ENCODE measurements at places on chromosomes 16 and 17.

DNA sequence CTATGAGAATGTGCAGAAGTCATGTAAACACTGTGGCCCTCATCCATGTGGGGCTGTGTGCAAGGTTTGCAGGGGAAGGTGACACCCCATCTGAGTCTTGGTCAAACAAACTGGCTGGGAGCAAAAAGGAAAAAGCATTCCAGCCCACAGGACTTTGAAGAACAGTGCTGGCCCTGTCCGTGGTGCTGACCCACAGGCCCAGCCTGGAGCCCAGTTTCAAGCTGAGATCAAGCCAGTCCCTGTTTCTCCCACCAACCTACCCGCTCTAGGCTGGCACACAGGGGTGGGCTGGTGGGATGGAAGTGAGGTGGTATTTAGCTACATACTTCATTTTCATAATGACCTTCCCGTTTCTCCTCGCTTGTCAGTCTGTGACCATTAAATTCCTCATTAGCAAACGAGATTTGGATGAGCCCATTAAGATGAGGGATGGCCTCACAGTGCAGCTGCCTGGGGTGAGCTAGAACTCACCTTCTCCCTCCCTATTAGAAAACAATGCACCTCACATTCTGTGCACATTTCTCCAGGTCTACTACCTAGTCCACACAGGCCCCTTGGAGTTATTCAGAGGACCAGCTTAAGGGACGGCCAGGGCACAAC lies 12.6 kb upstream of the RPL38 start:
- DNase-seq: no peak

DNA sequence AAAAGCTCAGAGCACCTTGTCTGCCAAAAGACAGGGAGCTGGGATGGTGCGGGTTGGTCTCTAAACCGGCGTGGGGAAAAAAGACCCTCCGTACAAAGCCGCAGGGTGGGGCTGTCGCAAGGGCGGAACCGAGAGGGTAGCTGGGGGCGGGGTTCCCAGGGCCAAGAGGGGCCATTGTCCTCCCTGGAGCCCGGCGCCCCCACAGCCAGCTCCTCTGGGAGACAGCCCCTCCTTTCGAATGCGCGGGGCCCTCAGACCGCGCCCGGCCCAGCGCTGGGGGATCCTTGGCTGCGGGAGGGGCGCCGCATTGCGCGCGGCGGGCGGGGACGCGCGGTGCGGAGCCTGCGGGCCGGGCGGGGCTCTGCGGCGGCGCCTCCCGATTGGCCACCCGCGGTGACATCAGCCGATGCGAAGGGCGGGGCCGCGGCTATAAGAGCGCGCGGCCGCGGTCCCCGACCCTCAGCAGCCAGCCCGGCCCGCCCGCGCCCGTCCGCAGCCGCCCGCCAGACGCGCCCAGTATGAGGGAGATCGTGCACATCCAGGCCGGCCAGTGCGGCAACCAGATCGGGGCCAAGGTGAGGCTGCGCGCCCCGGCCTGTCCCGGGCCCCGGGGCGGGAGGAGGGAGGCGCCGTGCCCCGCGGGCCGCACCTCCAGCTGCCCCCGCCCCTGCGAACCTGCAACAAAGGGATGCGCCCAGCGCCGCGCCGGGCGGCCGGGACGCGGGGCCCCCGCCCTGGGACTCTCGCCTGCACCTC lies at the start of gene TUBB3:
Gene TUBB3 (plus strand): TSS at position 459 of the 756 bp plus-strand sequence. CDS start 60 bp downstream, at position 519.
- peak; percentile 100 for DNase-seq

- DNase-seq: no peak
Measured at GRCh38 chr17:74860229-74860871, 665 bp upstream of the GRIN2C start.

- peak; percentile 98 for DNase-seq
Measured at GRCh38 chr17:47810200-47810821, 11.3 kb downstream of the OSBPL7 start.

DNA sequence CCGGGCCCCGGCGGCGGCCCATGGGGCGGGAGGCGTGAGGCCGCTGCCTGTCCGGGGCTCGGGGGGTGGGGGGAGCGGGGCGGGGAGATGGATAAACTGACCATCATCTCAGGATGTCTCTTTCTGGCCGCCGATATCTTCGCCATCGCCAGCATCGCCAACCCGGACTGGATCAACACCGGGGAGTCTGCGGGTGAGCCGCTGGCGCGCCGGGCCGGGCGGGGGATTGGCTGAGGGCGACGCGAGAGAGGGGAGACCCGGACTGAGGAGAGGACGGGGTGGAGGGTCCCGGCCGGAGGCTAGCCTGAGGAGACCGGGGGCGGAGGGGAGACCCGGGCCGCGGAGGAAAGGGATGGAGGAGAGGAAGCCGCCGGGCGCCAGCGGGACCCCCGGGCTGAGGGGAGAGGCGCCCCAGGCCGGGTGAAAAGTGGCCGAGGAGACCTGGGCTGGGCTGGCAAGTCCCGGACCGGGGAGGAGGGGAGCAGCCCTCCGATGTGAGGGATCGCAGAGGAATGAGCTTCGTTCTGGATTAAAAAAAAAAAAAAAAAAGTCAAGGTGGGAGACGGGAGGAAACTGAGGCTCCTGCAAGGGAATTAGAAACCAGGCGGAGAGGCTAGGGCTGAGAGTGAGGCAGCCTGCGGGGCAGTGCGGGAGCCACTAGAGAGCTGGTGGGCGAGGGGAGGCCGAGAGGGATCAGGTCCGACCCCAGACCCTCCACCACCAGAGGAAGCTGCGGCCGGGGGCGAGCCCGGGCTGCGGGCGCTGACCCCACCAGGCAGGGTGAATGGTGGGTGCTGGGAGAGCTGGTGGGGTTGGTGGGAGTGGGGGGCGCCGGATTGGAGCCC lies 526 bp downstream of the MOSMO start:
- DNase-seq: peak; percentile 89

DNA sequence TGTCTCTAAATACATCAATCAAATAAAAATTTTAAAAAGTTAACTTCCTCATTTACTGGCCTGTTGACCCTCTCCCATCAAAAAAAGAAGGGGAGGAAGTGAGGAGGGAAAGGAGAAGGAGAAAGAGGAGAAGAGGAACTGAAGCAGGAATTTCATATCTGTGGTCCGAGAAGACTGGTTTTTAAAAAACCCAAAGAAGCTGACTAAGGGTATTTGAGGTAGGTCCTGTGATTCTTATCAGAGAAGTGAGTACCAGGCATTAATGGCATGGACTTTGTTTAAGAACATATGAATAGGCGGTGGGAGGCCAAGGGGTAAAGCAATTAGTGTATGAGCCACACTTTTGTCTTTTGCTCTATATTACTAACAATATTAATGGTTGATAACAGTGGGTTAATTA lies 2.0 kb downstream of the SLC46A1 start:
- DNase-seq: no peak

DNA sequence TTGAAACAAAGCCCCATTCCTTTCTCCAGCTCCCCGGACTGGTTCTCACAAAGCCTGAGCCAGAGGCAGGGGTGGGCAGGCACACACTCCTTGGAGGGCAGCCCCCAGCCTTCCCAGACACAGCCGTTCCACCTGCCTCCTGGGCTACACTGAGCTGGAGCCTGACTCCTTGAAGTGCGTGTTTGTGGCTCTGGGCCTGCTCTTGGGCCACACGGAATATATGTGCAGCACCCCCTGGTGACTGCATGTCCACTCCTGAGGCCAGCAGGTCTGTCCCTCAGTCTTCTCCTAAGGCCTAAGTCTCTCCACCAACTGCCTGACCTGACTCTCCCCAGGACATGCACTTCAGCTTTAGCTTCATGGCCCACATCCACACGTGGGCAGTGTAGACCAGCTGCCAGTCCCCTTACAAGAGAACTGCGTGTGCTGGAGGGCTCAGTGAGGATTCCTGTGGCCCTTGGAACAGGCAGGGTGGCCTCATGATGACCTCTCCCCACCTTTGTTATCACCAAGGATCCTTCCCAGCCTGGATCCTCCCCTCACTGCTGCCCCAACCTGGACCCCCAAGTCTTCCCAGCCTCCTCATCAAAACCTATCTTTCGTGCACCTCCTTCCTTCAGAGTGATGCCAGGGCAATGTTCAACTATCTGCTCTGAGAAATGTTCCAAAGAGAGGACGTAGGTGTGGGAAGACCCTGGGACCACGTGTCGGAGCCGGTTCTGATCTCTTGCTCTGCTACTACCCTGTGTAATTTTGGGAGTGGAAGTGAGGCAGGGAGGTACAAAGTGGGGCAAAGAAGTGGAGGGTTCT lies 12.4 kb upstream of the SLC6A2 start:
- DNase-seq: peak; percentile 39

DNA sequence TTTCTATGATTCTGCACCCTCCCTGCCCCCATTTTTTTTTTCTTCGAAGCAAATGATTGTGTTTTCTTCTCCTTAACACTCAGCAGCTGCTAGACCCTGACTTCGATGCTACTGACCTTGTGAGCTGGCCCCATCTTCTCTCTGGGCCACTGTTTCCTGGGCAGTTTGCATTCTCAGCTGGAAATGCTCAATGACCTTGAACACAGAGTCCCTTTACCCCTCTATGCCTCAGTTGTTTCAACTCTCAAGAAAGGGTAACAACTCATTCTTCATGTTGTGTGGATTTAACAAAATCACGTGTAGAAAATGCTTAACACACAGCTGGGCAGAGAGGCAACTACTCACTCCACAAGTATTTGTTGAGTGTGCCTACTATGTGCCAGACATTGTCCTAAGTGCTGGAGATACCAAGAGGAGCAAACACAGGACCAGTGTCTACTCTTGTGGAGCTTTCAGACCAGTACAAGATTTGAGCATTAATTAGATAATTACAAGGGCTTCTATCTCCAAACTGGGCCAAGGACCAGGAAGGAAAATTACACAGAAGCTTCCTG lies 66.2 kb downstream of the IQCK start:
- no peak for DNase-seq

DNA sequence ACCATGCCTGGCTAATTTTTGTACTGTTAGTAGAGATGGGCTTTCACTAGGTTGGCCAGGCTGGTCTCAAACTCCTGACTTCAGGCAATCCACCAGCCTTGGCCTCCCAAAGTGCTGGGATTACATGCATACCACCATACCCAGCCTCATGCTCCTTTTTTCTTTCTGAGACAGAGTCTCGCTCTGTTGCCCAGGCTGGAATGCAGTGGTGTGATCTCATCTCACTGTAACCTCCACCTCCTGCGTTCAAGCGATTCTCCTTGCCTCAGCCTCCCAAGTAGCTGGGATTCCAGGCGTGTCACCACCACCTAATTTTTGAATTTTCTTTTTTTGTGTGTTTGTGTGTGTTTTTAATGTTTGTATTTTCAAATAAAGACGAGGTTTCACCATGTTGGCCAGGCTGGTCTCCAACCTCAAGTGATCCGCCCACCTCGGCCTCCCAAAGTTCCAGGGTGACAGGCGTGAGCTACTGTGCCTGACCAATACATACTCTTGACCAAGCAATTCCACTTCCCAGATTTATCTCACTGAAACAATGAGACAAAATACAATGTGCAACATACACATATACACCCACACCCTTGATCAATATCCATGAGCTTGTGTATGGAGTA lies 5.0 kb downstream of the GRB2 start:
- no peak for DNase-seq

GRCh38 chr16:333406-334094 lies 19.0 kb downstream of the AXIN1 start:
- peak; percentile 65 for DNase-seq

GRCh38 chr16:974611-975261 lies 4.0 kb upstream of the LMF1 start:
- DNase-seq: no peak

- peak; percentile 94 for DNase-seq
Measured at GRCh38 chr17:45425125-45425983, 7.3 kb downstream of the ARHGAP27 start.

DNA sequence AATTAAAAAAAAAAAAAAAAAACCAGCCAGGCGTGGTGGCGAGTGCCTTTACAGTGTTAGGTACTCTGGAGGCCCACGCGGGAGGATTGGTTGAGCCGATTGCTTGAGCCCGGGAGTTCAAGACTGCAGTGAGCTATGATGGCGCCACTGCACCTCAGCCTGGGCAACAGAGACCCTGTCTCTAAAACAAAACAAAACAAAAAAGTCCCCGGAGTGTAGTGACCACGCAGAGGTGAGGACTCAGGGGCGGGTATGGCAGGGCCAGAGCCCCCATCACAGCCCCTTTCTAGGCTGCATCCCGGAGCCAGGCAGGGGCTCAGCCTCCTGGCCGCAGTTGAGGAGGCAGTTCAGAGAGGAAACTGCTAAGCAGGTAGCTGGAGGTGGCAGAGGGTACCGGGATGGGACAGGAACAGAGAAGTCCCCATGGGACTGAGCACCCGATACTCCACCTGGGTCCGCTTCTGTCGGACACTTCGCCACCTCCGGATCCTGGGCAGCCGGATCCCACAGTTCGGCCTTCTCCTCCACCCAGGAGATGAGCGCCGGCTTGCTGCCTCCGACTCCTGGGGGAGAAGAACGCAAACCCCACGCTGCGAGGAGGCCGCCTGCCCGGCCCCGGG lies 800 bp downstream of the ZNF747 start:
- DNase-seq: peak; percentile 70
